ENCODE measurements at places on chromosomes 13 and 19.

DNA sequence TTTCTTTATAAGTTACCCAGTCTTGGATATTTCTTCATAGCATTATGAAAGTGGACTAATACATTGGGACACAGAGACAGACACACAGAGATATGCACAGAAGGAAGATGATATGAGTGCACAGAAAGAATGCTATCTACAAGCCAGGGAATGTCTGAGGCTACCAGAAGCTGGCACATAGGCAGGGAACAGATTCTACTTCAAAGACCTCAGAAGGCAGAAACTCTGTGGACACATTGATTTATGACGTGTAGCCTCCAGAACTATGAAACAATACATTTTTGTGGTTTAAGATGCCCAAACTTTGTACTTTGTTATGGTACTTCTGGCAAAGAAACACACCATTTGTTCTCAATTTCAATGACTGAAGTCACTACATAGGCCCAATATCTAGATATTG, 556.7 kb downstream of the PCDH9 start:
- DNase-seq: no peak
- no peaks in the 10 kb centered on the region for H3K27me3 ChIP-seq
- no peak overlapping the region for H3K27ac ChIP-seq

- H3K27me3 ChIP-seq: no peaks in the 10 kb centered on the region
- no peak overlapping the region for H3K4me3 ChIP-seq
- DNase-seq: no peak
- no peaks in the 10 kb centered on the region for H3K36me3 ChIP-seq
- H3K4me1 ChIP-seq: no peaks in the 10 kb centered on the region
These were observed 263.3 kb downstream of the COG6 start for GRCh38 chr13:39918620-39919236.

GRCh38 chr13:54373211-54373610, 1344.6 kb downstream of the OLFM4 start:
- no peak for DNase-seq
- H3K27me3 ChIP-seq: no peaks in the 10 kb centered on the region
- H3K4me3 ChIP-seq: no peak overlapping the region
- H3K36me3 ChIP-seq: no peaks in the 10 kb centered on the region

GRCh38 chr13:82791035-82791434, 1091.2 kb downstream of the SLITRK1 start:
- H3K27ac ChIP-seq: no peak overlapping the region
- H3K27me3 ChIP-seq: no peaks in the 10 kb centered on the region
- H3K36me3 ChIP-seq: no peaks in the 10 kb centered on the region
- DNase-seq: no peak

GRCh38 chr13:28340272-28340793, 154.6 kb downstream of the FLT1 start:
- H3K4me1 ChIP-seq: peaks cover 9% of the 10 kb centered on the region
- H3K4me3 ChIP-seq: no peak overlapping the region
- H3K36me3 ChIP-seq: no peaks in the 10 kb centered on the region
- no peak for DNase-seq

DNA sequence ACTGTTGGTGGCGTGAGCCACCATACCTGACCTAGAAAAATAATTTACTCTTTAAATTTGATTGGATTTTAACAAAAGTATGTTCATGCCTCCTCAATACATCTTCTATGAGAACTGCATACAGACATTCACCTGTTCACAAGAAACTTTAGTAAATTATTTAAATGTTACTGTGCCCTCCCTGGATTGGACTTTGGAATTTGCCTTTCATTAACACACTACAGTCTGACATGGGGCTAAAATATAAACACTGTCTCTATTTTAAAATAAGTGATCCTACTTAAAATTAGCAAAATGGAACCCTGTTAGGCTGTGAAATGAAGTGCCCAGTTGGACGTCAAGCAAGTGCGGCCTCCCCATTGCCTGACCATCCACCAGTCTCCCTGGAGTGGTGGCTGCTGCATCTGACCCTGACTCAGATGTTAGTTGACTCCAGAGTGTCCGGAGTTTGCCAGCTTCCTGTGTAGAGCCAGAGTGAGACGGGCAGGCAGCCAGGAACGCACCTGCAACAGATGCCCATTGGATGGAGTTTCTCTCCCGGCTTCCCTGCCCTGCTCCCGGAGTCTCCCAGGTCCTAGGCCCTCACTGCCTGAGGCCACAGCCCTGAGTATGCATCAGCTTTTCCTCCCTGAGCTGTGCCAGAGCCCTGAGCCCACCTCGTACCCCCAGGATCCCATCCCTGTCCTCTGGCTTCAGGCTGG, 45.9 kb upstream of the ATP11A start:
- DNase-seq: no peak
- no peaks in the 10 kb centered on the region for H3K27me3 ChIP-seq
- no peaks in the 10 kb centered on the region for H3K4me1 ChIP-seq
- H3K36me3 ChIP-seq: no peaks in the 10 kb centered on the region

DNA sequence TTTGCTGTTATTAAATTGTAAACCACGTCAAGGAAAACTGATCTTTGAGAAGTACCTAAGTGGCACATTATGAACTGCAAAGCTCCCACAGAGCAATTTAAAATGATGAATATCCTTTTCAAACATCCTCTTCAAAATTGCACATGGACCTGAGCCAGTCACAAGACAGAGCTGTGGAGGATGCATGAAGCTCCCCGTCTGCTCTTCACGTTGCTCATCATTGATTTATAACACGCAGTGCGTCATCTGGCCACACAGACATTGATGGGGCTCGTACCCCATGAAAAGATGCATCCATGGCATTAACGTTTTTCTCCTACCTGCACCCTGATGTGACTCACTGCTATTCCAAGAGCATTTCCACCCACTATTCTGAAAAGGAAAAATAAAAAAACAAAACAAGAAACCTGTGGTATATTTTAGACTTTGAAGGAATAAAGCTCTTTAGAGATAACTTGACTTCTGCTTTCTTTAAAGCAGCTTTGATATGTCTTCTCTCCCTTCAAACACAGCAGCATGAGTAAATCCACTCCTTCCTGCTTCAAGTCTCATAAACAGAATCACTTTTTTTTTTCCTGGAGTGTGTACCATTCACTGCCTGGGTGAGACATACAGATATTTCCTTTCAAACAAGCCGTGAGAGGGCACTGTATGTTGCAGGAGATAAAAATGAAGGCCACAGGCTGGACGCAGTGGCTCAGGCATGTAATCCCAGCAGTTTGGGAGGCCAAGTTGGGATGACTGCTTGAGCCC, 7.2 kb upstream of the SERTM1 start:
- H3K36me3 ChIP-seq: no peaks in the 10 kb centered on the region
- no peaks in the 10 kb centered on the region for H3K4me1 ChIP-seq
- no peaks in the 10 kb centered on the region for H3K27me3 ChIP-seq
- H3K27ac ChIP-seq: no peak overlapping the region
- DNase-seq: no peak
- no peak overlapping the region for H3K4me3 ChIP-seq

GRCh38 chr13:99258210-99258860, at the start of gene GPR18:
Gene GPR18 (minus strand): TSS chr13:99258379. CDS start chr13:99255872, 2,507 bp downstream.
- no peaks in the 10 kb centered on the region for H3K36me3 ChIP-seq
- no peaks in the 10 kb centered on the region for H3K27me3 ChIP-seq

DNA sequence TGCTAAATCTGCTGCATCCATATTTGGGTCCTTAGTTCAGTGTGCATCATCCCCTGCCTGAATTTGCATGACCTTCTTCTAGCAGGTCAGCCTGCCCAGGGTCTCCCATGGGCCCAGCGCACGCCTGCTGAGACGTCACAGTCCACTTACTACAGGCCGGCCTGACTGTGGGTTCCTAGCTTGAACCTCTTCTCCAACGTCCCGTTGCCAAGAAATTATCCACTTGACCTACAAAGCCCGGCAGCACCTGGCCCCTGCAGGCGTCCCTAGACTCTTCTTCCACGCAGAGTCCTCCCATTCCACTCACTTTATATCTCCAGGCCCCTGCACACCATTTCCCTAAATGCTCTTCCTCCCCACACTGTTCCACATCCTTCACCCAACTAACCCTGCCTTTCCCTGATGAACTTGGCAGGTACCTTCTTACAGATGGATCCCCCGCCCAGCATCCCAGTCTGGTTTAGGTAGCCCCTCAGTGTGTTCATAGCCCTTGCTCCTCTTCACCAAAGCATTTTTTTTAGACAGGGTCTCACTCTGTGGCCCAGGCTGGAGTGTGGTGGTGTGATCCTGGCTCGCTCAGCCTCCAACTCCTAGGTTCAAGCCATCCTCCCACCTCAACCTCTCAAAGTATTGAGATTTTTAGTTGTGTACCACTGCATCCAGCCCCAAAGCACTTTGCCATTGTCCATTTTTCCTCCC, 155.0 kb upstream of the SOX1 start:
- H3K4me1 ChIP-seq: no peaks in the 10 kb centered on the region
- H3K4me3 ChIP-seq: no peak overlapping the region
- no peak for DNase-seq
- H3K27ac ChIP-seq: no peak overlapping the region
- H3K36me3 ChIP-seq: no peaks in the 10 kb centered on the region

DNA sequence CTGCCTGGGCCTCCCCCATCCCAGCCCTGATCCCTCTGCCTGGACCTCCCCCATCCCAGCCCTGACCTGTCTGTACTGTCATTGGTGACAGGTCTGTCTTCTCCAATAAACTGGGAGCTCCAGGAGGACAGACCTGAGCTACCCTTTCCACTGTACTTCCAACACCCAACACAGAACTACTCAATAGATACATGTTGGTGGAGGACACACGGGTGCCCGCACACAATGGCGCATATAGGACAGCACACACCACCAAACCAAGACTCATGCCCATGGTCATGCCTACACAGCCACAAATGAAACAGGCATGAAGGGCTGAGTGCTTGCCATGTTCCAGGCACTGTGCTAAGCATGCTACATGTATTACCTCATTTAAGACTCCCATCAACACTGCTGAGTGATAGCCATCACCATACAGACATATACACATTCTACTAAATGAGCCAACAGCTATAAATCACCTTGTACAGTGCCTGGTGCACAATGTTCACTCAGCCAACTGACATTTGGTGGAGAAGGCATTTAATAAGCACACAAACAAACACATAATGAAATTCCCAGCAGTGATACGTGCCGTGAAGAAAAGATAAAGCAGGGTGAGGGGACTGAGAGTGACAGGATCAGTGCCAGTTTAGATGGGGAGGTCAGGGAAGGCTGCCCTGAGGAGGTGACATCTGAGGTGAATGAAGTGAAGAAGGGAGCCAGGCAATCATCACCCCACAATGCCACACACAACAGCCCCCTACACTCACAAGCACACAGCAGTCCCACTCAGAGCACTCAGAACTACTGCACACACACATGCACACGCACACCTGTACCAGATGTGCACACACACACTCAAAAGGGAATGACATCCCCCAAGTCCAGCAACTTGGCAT, 857 bp downstream of the POU2F2 start:
- H3K4me1 ChIP-seq: peaks cover 15% of the 10 kb centered on the region
- H3K27me3 ChIP-seq: peaks cover 5% of the 10 kb centered on the region
- H3K36me3 ChIP-seq: no peaks in the 10 kb centered on the region

DNA sequence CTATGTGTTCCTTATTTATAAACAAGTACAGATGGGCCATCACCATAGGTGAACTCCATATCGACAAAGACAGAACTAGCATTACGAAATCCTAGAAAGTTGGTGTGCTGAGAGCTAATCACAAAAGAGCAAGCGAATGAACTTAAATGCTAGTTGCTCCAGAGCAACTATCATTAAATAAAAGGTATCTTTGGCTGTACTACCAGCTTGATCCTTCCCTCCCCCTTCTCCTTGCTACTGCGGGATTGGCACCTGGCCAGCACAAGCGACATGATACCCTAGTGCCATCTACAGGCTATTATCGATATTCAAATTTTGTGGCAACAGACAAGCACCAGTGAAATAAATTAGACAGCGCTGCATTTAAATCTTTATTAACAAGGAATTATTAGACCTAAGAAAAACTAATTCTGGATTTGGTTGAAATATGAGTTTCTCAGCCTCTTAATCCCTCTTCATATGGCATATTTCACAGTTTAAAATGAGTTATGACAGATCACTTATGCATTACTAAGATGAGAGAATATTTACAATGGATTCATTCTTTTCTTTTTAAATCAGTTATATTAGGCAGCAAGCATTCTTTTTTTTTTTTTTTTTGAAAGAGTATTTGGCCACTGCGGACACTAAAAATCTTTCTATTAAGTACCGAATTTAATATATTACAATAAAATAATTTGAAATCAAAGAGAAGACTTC, 5.8 kb downstream of the PCDH9 start:
- H3K27ac ChIP-seq: no peak overlapping the region
- H3K36me3 ChIP-seq: no peaks in the 10 kb centered on the region
- H3K27me3 ChIP-seq: no peaks in the 10 kb centered on the region
- H3K4me3 ChIP-seq: peak overlapping the region; percentile 62

DNA sequence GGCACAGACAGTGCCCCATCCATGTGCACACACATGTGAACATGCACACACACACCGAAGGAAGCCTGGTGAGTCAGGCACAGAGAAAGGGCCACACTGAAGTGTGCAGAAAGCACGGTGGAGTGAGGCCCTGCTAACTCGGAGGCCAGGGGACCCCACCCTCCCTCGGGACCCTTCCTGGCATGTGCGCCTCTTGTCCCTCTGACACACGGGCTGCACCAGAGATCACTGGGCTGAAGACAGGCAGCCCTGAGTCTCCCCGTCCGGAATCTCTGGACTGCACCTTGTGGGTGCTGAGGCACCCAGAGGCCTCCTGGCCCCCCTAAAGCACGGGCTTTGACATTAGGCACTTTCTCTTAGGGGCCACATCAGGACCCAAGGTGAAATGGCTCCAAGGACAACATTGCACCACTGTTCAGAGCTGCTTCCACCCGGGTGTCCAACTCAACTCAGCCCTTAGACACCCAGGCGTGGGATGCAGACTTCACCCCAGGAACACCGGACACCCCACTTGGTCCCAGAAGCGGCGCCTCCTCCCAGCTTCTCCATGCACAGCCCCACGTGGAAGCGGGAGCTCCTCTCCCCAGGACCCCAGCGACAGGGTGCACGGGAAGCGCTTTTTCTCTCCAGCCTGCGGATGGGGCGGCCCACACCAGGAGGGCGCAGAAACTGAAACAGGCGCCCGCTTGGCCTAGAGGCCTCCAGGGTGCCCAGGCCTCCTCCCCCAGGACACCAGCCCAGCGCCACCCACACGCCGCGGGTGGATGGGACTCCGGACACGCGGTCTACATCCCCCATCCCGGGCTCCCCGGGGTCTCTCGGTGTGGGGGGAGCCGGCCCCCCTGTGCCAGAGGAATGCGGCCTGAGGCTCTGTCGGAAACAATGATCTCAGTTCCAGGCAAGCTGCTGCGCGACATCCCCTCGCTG, 90.2 kb downstream of the SPACA7 start:
- H3K27ac ChIP-seq: no peak overlapping the region
- H3K4me3 ChIP-seq: no peak overlapping the region
- no peaks in the 10 kb centered on the region for H3K4me1 ChIP-seq
- no peaks in the 10 kb centered on the region for H3K36me3 ChIP-seq

DNA sequence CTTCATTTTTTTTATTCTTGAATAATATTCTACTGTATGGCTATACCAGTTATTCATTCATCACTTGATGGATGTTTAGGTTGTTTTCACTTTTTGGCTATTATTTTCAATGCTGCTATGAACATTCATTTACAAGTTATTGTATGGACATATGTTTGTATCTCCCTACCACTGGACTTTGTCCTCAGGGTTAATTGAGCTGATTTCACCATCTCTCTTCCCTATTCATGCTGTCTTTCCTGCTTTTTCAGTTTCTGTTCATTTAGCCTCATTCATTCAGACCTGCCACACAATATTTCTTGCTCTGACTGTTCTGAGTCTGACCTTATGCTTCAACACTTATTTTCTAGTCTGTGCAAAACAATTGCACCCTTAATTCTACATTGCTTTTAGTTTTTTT, 12.3 kb upstream of the C1QTNF9B start:
- DNase-seq: no peak
- no peaks in the 10 kb centered on the region for H3K36me3 ChIP-seq

GRCh38 chr19:4007836-4008539, 452 bp downstream of the PIAS4 start:
- DNase-seq: no peak
- peaks cover 41% of the 10 kb centered on the region for H3K4me1 ChIP-seq
- H3K36me3 ChIP-seq: peaks cover 1% of the 10 kb centered on the region
- H3K4me3 ChIP-seq: peak overlapping the region; percentile 88

Data from thoracic aorta (tissue), 2 donors.